ENCODE measurements at places on chromosomes 7 and 10. TPM values are rescaled to one million over a fixed set of nuclear protein-coding genes. Genes with fewer than 3 reads are reported as not detected.

DNA sequence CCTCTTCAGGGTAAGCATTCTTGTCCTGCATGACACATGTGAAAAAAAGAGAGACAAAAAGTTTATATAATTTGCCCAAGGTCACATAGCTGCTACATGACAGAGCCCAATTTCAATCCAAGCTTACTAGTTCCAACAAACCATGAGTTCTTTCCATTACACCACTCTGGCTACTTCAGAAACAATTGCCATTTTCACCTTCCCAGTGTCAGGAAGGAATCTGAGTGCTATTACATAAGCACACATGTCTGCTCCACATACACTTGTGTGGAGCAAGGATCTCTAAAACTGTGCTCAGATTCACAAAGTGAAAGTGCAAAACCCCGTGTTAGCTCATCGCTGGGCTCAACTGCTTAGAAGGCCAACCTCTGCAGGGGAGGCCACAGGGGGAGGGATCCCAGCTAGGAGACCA, 356.2 kb upstream of the NFE2L3 start:
- no peaks in the 10 kb centered on the region for H3K4me1 ChIP-seq
- H3K36me3 ChIP-seq = no peaks in the 10 kb centered on the region
- no peaks in the 10 kb centered on the region for H3K27me3 ChIP-seq
- DNase-seq = no peak
- H3K4me3 ChIP-seq = no peak overlapping the region

DNA sequence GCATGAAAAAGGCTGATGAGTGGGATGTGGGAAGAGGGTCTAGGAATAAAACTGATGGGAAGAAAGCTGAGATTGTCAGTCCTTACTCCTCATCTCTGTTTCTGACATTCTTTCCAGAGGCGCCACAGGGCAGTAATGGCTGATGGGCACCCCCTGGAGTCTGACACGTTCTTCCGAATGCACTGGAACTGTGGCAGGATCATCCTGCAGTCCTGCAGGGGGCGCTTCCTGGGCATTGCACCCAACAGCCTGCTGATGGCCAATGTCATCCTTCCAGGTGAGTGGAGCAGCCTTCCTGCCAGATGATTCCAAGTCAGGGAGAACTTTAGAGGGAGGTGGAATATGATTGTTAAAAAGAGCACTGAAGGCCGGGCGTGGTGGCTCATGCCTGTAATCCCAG, 4.8 kb downstream of the FSCN3 start:
- H3K4me3 ChIP-seq = no peak overlapping the region
- H3K27me3 ChIP-seq = no peaks in the 10 kb centered on the region
- peaks cover 8% of the 10 kb centered on the region for H3K4me1 ChIP-seq
- H3K27ac ChIP-seq = no peak overlapping the region
- no peaks in the 10 kb centered on the region for H3K36me3 ChIP-seq
- peak; percentile 34 for DNase-seq

DNA sequence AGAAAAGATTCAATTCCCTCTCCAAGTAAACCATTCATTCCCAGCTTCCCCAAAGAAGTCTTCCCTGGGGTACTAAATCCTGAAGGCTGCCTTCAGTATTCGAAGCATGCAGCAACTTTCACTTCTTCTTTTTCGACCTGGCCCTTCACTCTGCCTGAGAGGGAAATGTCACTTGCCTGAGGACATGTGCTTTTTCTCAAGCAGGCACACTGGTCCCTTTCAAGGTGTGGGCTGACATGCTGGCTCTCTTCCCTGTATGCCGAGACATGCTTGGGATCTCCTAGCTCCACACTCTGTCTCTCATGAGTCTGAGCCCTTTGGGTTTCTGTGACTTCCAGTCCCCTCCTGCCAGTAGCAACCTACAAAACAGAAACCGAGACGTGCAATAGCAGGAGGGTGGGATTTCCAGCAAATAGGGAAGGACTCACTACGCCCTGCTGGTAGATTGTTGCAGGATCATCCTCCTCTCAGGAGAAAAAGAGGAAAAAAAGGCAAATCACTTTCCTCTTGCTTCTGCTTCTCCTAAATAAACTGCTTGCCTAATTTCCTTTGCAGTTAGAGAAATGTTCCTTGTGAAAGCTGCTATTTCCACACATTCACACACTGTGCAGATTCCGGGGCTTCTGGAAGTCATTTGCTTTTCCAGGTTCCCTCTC, 33.5 kb downstream of the FIGNL1 start:
- no peak overlapping the region for H3K4me3 ChIP-seq
- H3K4me1 ChIP-seq = peaks cover 6% of the 10 kb centered on the region
- H3K36me3 ChIP-seq = no peaks in the 10 kb centered on the region
- no peak for DNase-seq
- H3K27ac ChIP-seq = no peak overlapping the region

The FZD1 gene
- 10.9 TPM for total RNA-seq

Data from neural progenitor cell (in vitro differentiated cells).